ENCODE measurements at places on chromosomes 1 and 21.

GRCh38 chr1:12055259-12055658 is 7.8 kb upstream of the TNFRSF8 start:
- no peak for DNase-seq

DNA sequence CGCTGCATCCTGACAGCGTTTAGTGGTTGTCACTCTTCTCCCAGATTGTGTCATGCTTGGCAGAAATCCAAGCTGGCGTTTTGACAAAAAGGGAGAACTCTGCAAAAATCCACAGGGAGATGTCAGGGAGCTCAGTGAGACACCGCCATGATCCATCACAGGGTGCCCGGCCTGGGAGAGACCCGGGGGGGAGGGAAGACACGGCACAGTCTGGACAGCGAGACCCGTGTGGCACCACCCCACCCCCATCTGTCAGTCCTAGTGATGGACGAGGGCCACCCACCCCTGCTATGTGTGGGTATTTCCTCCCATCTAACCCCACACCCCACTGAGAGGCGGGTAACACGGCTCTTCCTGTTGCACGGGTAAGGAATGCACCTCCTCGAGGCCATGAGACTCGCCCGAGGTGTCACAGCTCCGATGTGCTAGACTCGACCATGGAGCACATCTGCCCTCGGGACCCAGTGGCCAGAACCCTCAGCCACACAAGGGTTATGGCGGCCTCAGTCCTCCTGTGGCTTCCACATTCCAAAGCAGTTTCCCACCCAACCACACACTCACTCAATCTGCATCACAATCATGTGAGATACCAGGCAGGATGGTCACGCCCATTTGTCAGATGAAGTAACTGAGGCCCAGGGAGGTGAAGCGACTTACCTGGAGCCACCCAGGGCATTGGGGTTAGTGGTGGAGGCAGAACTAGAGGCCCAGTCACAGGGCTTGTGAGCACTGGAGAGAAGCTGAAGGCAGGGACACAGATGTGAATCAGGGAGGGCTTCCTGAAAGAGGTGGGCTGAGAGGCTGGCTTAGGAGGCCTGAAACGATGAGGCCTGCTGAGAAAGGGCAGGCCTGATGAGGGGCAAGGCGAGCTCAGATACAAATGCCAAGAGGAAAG is 688.5 kb downstream of the MATN1 start:
- peak; percentile 37 for DNase-seq

GRCh38 chr1:207298636-207299398 is 22.7 kb upstream of the CD55 start:
- peak; percentile 10 for DNase-seq

GRCh38 chr1:110634455-110635311 is 28.5 kb upstream of the KCNA2 start:
- DNase-seq, result no peak

- DNase-seq, result no peak
These were observed 691 bp upstream of the GBP5 start for GRCh38 chr1:89273324-89273778.

GRCh38 chr1:232385221-232385620 is 244.7 kb downstream of the SIPA1L2 start:
- DNase-seq, result no peak

- DNase-seq, result no peak
These were observed 33.8 kb upstream of the KCNE2 start for GRCh38 chr21:34330055-34330454.

All from NCI-H2081 (cell line).